ENCODE measurements at places on chromosomes 6 and 20.

DNA sequence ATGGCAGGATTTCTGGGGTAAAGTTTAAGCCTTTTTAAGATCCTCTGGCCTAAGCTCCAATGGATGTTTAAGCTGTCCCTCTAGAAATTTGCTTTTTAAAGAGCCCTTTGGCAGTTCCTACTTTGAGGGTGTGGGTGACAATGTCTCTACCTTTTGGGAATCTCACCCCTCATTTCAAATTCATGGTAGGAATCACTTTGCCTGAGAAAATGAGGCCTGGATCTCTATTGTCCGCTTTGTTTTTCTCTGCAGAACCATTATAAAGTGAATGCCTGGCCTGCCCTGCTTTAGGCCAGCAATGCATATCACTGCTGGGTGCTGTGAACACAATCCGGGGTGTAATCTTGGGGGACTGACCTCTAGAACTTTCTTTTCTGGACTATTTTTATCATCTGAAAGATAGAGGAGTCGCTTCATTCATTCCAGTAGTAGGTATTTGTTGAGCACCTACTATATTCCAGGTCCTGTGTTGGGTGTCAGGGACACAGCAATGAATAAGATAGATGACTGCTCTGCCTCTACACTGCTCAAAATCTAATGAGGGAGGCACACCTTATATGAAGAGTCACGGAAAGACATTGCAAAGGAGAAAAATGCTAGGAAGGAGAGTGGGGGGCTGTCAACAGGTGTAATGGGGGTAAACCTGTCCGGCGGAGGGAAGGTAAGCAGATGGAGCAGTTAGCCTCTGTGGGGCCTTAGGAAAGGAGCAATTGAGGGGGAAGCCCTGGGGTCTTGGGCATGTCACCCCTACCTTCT, 8.6 kb upstream of the COMMD7 start:
- DNase-seq, result no peak

DNA sequence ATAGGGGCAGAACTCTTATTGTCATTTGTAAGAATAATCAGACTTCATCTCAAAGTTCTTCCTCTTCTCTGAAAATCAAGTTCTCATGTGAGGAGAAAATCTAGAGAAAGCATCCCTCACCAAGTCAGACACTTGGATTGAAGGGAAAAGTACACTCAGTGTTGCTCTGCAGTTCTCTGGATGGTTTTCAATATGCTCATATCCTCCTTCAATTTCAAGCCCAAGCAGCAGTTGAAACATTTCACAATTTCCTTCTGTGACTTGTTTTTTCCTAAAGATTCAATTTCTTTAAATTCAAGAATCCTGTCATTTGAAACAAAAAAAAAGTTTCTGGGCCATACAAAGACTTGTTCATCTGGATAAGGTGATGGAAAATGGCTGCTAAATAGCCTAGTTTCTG, 140.2 kb upstream of the AHI1 start:
- DNase-seq, result no peak

- DNase-seq, result no peak
Measured at GRCh38 chr6:159196430-159196975, 27.3 kb downstream of the FNDC1 start.

GRCh38 chr6:54134935-54135334, 23.7 kb downstream of the MLIP start:
- no peak for DNase-seq

DNA sequence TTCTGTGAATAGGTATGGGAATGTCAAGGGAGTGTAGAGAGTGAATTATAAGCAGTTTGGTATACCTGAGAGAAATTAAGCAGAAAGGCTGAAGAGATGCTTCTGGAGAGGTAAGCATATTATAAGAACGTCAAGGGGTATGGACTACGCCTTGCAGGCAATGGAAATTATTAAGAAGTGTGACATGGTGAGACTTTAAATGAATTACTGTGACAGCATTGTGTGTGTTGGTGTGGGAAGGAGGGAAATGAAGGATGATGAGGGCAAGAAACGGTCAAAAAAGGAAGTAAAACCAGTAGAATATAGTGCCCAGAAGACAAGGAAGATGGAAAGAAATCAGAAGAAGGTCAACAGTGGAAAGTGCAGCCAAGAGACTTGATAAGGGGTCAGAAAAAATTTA, 5.9 kb downstream of the KHDRBS2 start:
- no peak for DNase-seq
